ENCODE measurements at places on chromosomes 16 and 17. TPM values are rescaled to one million over a fixed set of nuclear protein-coding genes. Genes with fewer than 3 reads are reported as not detected.

DNA sequence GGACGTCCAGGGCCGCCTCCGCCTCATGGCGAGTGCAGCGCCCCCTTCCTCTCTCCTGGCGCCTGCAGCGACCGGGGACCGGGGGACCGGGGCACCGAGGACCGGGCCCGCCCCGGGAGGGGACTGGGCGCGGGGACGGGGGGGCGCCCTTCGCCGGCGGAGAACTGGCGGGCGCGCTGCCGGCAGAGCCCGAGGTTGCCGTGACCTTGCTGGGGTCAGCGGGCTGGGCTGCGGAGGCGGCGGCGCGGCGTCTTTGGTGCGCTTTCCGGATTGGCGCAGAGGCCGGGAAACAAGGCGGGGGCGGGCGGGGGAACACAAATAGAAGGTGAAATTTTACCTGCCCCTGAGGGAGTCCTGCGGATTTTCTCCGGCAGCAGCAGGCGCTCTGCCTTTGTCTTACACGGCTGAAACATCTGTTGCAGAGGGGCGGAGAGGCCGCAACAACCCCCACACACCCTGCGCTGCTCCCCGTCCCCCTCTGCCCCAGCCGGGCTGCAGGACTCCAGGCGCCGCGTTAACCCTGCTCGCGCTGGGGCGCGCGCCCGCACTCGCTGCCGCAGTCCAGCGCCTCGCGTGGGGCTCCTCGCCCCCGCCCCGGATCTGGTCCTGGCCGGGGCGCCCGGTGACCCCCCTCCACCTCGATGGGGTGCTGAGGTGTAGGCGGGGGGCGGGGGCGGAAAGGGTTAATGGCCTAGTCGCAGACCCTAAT lies 53.5 kb downstream of the SREBF1 start:
- peak; percentile 71 for DNase-seq

GRCh38 chr17:72191356-72191755 lies 70.5 kb downstream of the SOX9 start:
- DNase-seq, result no peak

- no peak for DNase-seq
Measured at GRCh38 chr16:6633456-6633855, 699.2 kb upstream of the RBFOX1 start.

DNA sequence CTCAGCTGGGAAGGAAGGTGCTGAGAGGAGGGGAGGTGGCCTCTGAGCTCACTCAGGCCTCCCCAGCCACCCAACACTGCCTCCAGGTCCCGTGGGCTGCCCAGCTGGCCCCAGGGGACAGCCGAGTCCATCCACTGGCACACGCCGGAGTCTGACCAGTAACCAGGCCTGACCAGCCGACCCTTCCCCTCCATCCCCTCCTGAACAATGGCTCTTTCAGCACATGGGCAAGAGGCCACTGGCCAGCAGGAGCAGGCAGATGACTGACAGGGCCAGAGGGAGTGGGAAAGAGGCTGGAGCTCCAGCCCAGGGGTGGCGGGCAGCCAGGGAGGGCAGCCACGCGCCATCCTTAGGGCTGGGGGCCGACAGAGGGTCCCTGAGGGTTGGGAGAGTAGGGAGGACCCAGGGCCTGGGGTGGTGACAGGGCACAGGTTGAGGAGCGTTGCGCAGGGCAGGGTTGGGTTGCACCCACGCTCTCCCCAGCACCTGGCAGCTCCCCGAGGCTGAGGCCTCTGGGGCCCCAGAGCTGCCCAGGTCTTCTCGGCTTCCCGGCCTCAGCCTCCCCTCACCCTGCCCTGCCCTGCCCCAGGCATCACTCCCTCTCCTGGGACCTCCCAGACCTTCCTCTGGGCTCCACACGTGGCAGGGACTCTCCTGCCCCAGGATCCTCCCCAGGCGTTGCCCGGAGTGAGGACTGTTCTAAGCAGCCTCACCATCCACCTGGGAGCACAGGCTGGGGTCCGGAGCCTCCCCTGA lies 20.2 kb upstream of the SLC38A10 start:
- DNase-seq, result no peak

GRCh38 chr16:65608455-65608854 lies 486.6 kb upstream of the CDH11 start:
- DNase-seq, result no peak

DNA sequence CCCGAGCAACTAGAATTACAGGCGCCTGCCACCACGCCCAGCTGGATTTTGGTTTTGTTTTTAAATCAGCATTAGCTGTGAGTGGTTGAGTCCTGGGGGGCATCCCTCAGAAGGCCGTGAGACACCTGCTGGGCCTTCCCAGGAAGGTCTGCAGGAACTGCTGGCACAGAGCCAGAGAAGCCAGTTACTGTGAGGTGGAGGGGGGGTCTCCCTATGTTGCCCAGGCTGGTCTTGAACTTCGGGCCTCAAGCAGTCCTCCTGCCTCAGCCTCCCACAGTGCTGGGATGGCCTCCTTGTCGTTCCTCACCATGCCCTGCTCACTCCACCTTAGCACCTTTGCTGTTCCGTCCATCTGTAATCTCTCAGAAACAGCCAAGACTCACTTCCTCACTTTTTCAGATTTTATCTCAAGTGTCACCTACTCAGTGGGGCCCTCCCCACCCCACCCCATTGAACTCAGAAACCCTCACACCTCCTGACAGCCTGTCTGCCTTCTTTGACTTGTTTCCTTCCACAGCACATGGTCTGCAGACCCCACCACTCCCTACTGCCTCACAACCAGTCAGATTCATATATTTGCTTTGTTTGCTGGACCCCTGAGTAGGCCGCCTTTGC lies 62.3 kb downstream of the WSB1 start:
- no peak for DNase-seq

- no peak for DNase-seq
Measured at GRCh38 chr17:40509626-40510327, 8.4 kb upstream of the TNS4 start.

GRCh38 chr17:74361230-74362068 lies at the start of gene BTBD17:
Gene BTBD17, minus strand, starts transcription at chr17:74361868. Its CDS starts 49 bp downstream, at chr17:74361819.
- DNase-seq, result peak; percentile 50

DNA sequence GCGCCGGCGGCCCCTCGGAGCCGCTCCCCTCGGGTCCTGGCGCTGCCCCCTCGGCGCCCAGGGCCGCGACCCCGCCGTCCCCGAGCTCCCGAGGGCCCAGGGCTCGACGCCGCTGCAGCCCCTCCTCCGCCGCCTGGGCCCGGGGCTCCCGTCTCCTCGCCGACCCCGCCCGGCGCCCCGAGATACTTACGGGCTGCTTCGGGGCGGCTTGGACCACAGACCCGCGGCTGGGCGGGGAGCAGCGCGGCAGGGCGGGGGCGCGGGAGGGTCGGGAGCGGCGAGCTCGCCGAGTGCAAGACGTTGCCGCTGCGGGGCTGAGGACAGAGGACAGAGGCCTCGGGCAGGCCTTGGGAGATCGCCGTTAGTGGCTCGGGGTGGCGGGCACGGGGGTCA lies 290 bp downstream of the TOB1 start:
- DNase-seq, result no peak

- DNase-seq, result peak; percentile 18
Measured at GRCh38 chr17:40479754-40480480, 21.5 kb downstream of the TNS4 start.

DNA sequence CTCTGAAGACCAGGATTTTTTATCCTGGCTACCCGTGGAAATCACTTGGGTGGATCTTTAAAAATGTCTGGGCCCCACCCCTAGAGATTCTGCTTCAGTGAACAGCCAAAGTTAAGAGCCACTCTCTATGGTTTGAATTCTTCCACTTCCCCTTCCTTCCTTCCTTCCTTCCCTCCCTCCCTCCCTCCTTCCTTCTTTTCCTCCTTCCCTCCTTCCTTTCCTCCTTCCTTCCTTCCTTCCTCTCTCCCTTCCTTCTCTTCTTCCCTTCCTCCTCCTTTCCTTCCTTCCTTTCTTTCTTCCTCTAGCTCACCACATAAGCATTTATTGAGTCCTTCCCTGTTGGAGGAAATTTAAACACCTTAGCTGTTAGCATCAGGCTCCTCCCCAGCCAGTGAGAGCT lies 203.6 kb downstream of the KATNIP start:
- no peak for DNase-seq

GRCh38 chr17:65085397-65085796 lies 28.9 kb upstream of the GNA13 start:
- DNase-seq, result no peak

DNA sequence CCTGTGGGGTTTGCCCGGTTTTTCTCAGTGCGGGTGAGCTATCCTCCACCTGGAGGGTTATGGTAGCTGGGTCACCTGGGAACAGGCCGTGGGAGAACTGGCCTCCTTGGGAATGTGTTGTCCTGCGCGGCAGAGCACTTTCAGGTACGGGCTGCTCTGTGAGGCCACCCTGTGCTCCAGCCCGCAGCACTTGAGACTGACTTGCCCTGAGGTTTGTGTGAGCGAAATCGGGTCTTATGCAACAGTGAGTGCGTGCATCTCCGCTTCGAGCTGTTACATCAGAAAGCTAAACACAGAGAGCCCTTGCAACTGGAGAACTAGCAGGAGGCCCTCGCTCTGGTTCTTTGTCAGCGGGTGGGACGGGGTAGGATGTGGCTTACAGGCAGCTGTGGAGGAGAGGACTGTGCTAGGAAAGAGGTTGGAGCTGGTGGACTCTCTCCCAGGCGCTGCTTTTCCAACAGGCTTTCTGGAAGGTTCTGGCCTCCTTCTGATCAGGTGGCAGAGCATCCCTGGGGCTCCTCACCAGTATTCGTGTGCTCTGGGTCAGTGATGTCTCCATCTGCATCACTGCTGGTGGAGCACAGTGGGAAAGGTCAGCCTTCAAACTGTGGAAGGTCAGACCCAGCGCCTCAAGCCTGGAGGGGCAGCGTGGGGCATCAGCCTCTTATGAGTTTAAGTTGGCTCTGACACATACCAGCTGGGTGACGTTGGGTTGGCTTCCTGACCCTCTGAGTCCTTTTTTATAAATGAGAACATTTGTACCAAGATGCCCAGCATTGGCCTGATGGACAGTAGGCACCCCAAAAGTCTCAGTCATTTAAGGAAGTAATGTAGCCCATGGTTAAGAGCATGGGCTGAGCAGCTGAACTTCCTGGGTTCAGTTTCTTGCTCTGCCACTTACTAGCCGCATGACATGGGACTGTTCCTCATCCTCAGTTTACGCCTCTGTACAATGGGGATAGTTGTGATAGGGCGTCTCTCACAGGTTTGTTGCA lies 76.3 kb downstream of the KSR1 start:
- DNase-seq, result no peak

- no peak for DNase-seq
Measured at GRCh38 chr17:63525190-63525946, 2.2 kb downstream of the KCNH6 start.

DNA sequence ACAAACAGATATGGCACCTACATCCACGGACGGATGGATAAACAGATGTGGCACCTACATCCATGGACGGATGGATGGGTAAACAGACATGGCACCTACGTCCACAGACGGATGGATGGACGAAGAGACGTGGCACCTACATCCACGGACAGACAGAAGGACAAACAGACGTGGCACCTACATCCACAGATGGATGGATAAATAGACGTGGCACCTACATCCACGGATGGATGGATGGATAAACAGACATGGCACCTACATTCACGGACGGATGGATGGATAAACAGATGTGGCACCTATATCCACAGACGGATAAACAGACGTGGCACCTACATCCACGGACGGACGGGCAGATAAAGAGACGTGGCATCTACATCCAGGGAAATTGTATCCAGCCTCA lies 45.6 kb downstream of the TIMM22 start:
- no peak for DNase-seq

- DNase-seq, result peak; percentile 68
Measured at GRCh38 chr17:48878920-48879898, 13.4 kb upstream of the ATP5MC1 start.

DNA sequence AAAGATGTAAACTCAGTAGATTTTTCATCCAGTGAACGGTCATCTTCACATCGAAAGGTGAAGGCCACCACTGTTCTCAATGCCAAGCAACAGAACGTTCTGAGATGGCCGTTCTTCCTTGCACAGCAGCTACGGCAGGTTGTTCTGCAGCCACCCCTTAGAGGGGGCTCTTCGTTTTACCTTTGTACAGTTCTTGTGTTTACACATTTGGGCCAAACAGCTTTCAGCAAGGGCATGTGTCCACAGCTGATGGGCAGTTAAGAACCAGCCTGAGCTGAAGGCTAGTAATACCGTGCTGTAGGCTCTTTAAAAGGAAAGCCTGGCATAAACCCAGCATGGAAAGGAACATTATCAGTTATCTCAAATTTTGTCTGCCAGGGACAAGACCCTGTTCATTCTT lies 15.9 kb downstream of the PLD6 start:
- no peak for DNase-seq

DNA sequence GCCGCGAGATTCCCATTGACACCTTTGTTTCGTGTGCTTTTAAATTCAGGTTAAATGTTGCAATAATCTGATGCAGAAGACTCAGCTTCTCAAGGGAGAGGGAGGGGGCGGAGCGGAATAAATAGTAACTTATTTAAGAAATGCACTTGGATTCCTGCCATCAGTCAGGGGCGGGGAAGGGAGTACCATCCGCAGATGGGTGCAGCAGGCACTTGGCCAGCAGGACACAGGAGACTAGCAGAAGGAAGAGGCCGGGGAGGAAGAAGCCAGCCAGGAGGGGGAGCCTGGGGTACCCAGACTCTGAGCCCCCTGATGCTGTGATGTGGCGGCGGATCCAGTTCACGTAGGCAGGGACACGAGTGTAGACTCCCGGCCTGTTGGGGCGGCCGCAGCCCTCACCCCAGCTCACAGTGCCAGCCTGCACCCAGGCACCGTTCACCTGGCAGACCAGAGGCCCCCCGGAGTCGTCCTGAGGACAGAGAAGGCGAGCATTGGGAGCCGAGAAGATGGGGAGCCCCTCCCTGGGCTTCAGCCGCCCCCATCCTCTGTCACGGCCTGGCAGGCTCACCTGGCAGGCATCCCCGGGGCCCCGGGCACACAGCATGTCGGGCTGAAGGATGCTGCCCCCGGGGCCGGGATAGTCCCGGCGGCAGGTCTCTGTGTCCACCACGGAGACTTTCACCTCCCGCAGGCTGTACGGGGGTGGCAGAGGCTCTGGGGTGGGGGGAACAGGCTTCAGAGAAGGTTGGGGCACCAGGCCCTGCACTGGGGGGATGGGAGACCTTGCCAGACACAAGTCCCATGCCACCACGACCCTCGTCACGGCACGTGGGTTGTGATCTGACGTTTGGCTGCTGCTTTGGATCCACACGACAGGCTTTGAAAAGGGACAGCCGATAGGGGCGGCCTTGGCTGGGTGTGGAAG lies 3.2 kb downstream of the TPSG1 start:
- no peak for DNase-seq

DNA sequence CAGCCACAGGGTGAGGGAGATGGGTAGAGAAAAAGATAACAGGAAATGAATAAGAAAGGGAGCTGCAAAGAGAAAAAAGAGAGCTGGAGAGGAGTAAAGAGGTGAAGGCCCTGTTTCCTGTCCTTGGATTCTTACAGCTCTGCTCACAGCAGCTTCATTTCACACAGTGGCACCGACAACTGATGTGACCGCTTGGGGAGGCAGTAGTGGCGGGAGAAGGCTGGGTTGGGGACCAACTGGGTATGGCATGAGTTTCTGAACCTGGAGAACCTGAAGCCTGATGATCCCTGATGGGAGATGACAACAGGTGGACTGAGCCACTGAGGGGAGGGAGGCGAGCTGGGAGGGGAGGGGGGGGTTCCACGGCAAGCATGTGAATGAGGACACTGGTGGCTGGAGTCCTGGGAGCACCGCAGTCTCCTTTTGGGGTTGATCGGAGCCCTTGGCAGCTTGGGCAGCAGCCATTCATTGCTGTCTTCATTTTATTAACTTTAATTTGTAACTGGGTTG lies 34.3 kb upstream of the TOB1 start:
- DNase-seq, result no peak

Gene DBNDD1
- 0.60 TPM for total RNA-seq

Gene FZD2
- not detected for total RNA-seq

Gene GNAO1
- total RNA-seq, result 0.50 TPM

Gene TBX2
- not detected for total RNA-seq

Gene TAT
- total RNA-seq, result not detected

Gene CTRB1
- total RNA-seq, result not detected

Gene CD300LB
- total RNA-seq, result not detected

Gene NPIPB9
- 0.91 TPM for total RNA-seq

Gene ZNF423
- total RNA-seq, result not detected

Gene GDPD3
- total RNA-seq, result 9.1 TPM

Gene KRTAP3-1
- total RNA-seq, result not detected

Measured in activated naive CD4-positive, alpha-beta T cell treated with anti-CD3 and anti-CD28 coated beads for 36 hours (primary cell).